ENCODE measurements at places on chromosomes 6 and 20.

DNA sequence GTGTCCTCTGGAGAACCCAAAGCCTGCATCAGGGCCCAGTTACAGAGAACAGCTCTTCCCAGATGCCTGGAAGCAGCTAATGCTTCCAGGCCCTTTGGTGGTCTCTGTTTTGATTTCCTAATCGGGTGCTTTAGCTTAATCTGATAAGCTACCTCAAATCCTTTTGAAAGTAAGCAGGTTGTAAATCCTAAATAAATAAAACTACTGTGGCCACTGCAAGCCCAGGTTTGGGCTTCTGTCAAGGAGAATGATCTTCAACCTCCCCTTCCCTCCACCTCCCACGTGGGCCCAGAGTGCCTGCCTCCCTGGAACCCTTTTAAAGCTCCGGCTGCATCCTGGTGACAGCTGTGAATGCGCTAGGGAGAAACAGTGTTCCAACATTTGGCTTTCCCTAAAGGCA is 25.2 kb upstream of the FYN start:
- DNase-seq = no peak

DNA sequence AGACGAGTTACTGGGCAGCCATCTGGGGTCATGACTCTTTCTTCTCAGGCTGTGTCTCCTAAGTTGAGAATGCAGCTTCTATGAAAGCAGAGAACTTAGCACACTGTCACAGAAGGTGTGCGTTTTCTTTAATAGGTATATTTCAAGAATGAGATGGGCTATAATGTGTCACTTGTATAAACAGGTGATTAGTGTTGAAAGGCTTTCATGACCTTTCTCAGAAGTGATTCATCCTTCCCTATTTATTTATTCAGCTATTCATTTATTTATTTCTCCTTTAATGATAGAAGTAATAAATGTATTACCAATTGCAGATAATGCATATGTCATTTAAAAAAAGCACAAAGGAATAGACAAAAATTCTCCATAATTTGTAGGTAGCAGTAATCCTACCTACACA is 157.2 kb upstream of the COL21A1 start:
- no peak for DNase-seq

DNA sequence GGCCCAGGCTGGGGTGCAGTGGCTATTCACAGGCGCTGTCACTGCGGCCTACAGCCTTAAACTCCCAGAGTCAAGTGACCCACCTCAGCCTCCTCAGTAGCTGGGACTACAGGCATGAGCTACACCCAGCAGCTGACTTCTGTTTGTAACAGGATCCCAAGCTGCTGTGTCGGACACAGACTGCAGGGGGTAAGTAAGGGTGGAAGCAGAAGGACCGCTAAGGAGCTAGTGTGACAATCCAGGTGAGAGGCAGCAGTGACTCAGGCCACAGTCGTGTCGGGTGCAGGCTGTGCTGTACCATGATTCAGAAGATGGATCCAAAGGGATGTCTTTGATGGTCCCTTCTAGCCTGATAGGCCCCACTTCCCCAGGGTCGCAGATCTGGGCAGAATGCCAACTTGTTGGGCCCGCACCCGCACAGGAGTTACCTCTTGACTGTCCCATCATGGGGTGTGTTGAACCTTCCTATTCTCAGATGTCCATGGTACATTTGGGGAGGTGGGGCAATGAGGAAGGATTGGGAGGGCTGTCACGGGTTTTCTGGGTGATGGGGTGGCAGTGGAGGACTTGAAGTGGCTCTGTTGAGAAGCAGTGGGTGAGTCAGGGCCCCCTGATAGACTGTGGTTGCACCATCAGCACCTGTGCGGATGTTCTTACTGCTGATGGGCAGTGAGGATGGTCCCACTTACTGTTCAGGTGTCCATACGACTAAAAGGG is 25.3 kb downstream of the AAR2 start:
- DNase-seq = no peak

DNA sequence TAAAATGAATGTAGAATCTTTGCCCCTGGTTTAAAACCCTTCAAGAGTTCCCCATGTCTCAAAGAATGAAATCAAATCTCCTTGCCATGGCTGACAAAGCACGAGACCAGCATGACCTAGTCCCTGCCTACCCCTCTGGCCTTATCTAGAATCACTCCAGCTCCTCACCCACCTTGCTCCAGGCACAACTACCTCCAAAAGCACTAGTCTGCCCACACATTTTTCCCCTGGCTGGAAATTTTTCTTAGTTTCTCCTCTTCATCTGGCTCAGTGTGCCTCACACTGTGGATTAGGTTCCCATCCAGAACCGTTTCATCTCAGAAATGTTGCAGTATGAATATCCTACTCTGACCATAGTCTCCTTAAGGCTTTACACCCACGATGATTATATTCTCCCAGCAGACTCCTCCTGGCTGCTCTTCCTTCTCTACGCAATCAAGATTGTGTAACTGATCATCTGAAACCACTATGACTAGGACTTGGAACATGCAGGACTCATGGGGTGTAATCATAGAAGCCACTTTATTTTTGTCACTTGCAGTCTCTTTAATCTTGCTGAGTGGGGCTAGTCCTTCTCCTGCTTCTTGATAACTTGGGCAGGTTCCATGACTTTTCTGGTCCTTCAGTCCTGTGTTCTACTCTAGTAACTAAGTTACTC is 7.8 kb upstream of the MRS2 start:
- DNase-seq = peak; percentile 75

DNA sequence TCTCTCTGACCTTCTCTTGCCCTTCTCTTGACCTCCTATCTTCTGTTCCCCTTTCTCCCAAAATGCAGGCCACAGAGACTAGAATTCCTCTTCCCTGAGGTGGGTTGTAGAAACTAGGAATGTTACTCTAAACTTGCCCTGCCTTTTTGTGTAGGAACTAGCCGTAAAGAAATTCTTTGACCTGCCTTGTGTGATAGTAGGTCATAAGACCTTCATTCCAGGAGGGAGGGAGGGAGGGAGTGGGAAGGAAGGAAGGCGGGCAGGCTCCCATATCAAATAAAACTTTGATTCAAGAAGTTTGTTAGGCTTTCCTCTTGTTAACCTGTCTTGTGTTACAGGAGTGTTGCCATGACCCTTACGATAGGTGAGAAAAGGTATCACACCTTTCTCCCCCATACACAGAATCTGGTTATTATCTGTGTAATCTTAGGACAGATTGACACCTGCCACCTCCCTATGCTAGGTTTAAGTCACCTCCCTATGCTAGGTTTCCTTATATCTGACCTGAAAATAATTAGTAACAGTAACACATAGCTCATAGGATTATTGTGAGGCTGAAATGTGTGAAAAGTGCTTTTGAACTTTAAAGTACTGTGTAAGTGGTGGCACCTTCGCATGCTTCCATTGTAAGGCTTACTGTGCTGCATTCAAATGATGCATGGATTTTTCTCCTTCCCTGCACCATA is 32.6 kb upstream of the FUCA2 start:
- DNase-seq = no peak

- no peak for DNase-seq
Measured at GRCh38 chr20:24964506-24964840, 15.4 kb downstream of the CST7 start.
